ENCODE measurements at places on chromosomes 4 and X.

DNA sequence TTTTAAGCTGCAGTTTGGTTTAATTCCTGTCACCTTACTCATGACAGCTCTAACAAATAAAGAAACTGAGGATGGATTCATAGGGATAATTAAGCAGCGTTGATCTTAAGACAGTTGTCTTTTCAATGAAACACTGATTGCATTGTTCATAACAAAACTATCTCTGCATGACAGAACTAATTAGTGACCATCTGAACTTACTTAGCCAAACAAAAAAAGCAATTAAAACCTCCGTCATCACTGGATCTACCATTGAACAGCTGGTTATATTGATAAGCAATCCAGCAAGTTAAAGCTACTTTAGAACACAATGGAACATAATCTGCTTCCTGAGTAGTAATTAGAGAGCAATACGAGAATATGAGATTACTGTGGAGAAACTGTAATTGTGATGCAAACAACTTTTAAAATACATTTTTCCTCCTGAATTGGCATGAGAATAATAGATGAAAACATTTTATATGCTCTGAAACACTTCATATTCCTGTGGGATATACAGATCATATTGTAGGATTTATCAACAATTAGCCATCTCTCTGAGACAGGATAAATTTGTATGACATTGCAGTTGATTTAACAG, 2576.8 kb downstream of the PCDH7 start:
- DNase-seq, result no peak

DNA sequence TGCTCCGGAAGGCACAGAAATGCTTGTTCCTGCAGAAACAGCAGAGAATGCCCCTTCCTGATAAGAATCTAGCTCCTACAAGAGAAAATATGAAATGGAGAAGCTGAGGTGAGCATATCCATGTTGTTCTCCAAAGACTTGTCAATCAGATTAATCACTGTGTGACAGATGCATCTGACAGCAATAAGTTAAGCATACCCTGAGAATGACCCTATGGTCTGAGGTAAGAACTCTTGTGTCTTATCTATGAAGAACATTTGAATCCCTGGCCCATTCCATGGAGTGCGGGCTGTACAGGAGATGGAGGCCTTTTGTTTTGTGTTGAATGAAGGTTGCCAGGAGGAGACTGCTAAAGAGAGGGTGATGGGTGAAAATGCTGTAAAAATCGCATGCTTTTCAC, 21.5 kb upstream of the ASB5 start:
- DNase-seq, result no peak

DNA sequence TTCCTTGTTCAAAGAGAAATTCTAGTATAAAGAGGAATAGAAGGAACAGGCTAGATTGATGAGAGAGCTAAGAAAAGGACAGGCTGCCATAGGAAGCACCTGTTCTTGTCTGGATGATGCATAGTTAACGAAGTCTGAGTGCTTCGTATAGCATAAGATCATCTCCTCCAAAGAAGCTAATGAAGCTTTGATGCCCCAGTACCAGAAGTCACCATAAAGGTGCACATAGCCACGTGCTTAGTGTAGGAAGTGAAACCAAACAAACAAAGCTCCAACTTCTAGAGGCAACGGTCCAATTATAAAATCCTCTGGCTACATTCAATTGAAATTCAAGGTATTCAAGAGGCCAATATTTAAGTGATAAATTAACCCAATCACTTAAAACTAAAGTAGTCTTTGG, 31.0 kb downstream of the AFAP1 start:
- DNase-seq, result no peak

- DNase-seq, result no peak
These were observed 25.3 kb downstream of the IQCM start for GRCh38 chr4:149790172-149790907.

- no peak for DNase-seq
These were observed 372.3 kb upstream of the F9 start for GRCh38 chrX:139158256-139158655.

DNA sequence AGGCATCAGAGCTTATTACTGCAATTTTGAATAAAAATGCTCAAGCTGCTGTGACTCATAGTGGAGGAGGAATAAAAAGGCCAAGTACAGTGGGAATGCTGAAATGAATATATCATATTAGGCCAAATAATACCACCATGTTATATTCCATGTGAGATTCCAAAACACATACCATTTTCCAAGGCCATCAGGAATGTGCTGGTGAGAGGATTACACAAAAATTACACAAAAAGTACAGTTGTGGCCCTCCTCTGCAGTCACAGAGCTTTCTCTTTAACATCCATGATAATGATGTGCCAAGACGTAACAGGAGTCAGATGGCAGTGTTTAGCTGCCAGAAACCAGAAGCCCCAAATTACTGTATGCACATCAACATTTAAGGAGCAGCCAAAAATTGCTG, 153.5 kb downstream of the PCDH18 start:
- DNase-seq, result no peak
